Left ventricle myocardium inferior (tissue), 1 donor: ENCODE measurements at places on chromosomes 12 and 14. TPM values are rescaled to one million over a fixed set of nuclear protein-coding genes. Genes with fewer than 3 reads are reported as not detected.

The NKX2-8 gene
- total RNA-seq = not detected

The PIWIL1 gene
- not detected for total RNA-seq

The GYS2 gene
- total RNA-seq = not detected

The SNW1 gene
- total RNA-seq = 52.6 TPM

The C3AR1 gene
- total RNA-seq = 5.5 TPM

The NUMB gene
- total RNA-seq = 32.1 TPM

The CCDC60 gene
- not detected for total RNA-seq

The LBHD2 gene
- total RNA-seq = not detected
